ENCODE measurements at places on chromosomes 13 and 19.

DNA sequence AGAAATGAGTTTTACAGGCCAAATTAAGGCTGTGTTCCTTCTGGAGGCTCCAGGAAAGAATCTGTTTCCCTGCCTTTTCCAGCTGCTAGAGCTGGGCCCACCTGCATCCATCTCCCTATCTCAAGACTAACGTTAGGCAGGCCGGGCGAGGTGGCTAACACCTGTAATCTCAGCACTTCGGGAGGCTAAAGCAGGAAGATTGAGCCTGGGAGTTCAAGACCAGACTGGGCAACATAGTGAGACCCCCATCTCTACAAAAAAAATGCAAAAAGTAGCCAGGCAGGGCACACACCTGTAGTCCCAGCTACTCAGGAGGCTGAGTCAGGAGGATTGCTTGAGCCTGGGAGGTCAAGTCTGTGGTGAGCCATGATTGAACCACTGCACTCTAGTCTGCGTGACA is 14.6 kb downstream of the HIF3A start:
- no peak for DNase-seq

- DNase-seq, result no peak
These were observed 349 bp downstream of the ZNF98 start for GRCh38 chr19:22421797-22422196.

GRCh38 chr19:3661284-3662238 is 35.0 kb upstream of the CACTIN start:
- DNase-seq, result no peak

GRCh38 chr13:98581381-98581780 is 4.5 kb upstream of the STK24 start:
- no peak for DNase-seq

- no peak for DNase-seq
These were observed 519.5 kb downstream of the DCT start for GRCh38 chr13:93959796-93960533.

DNA sequence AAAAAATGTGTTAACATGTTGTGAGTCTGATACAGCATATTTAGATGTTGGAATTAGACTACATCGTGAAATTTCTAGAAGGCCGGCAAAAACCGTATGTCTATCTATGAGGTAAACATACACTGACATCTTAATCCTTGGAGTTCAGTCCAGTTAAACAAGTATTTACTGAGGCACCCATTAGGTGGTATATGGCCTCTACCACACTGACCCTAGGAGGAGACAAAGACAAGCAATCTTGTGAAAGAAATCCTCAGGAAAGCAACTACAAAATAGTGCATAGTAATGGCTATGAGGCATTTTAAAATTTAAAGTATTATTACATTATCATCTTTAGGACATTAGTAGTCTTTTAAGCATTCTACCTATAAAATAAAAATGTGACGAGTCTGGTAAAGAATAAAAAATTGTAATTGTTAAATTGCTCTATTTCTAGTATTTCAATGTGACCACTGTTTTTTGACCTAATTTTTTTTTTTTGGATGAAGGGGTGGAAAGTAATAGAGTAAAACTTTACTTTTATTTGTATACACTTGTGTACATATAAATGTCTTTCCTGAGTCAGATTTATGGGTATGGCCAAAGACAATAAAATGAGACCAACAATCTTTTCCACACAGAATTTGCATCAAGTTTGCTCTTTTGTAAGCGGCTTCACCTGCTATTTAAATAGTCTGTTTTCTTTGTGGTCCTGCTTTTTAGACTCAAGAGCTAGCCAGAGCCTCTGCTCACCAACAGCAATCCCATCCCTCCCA is 50.5 kb downstream of the KATNAL1 start:
- no peak for DNase-seq

DNA sequence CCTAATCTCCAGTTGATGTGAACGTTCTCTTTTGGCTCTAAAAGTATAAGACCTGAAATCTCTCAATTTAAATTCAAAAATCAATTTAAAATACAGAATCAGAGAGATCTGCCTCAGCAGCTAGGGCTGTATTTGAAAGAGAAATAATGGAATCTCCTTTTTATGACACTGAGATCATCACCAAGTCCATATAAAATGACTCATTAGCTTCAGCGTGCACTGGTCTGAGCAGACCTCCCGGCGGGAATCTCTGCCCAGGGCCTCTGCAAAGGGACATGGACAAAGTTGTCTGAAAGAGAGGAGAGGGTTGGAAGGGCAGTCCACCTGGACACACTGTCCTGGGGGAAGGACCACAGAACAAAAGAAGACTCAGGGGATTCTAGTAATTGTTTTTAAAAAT is 855.6 kb downstream of the EFNB2 start:
- no peak for DNase-seq

- DNase-seq, result no peak
These were observed 132.8 kb downstream of the PTPRS start for GRCh38 chr19:5207806-5208205.

DNA sequence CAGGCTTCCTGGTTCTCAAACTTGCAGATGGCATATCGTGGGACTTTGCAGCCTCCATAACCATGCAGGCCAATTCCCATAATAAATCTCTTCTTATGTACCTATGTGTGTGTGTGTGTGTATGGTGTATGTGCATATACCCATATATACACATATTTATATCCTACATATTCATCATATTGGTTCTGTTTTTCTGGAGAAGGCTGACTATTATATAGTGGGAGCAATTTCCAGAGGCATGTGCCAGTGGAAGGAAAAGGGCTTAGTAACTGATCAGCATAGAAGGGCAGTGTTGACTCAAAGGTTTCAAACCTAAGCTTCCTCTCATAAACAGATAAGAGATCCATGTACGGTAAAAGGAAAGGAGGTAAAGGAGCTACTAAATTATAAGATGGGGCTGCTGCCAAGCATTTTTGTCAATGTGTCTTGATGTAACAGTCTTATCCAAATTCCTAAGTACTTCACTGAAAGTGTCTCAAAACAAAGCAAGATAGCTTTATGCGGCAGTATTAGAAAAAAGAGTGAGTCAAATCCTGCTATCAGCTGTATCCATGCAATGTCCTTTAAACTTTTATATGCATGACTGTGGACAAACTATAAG is 432.1 kb downstream of the TBC1D4 start:
- DNase-seq, result no peak

Measured in NCI-H1417 treated with DMSO at 0.1 percent for 48 hours (cell line).